CD4-positive, alpha-beta T cell treated with Interleukin-17A for 4 hours (primary cell): ENCODE measurements at places on chromosomes 6 and 20.

DNA sequence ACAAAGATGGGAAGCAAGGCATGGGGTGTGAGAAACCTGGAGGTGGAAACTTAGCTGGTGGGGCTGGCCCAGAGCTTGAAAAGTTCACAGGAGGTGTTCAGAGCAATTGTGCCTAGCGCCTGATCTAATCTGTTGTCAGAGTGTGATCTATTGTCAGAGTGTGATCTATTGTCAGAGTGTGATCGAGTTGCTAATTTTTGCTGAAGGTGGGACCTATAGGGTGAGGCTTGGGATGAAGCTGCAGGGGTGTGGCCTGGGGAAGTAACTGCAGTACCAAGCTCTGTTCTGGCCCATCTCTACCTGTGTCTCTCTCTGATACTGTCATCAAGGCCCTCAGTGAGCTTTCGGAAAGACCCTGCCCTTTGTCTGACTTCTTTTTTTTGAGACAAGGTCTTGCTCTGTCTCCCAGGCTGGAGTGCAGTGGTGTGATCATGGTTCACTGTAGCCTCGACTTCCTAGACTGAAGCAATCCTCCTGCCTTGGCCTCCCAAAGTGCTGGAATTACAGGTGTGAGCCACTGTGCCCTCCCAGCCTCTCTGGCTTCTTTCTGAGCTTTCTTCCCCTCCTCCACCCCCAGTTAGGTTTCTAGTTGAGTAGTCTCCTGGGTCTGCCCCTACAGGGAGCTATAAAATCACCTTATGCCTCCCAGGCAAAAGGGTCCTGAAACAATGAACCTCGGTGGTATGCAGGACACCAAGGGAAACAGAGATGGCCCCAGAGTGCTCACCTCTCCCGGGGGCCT, 150.8 kb upstream of the RNF24 start:
- no peak for DNase-seq

DNA sequence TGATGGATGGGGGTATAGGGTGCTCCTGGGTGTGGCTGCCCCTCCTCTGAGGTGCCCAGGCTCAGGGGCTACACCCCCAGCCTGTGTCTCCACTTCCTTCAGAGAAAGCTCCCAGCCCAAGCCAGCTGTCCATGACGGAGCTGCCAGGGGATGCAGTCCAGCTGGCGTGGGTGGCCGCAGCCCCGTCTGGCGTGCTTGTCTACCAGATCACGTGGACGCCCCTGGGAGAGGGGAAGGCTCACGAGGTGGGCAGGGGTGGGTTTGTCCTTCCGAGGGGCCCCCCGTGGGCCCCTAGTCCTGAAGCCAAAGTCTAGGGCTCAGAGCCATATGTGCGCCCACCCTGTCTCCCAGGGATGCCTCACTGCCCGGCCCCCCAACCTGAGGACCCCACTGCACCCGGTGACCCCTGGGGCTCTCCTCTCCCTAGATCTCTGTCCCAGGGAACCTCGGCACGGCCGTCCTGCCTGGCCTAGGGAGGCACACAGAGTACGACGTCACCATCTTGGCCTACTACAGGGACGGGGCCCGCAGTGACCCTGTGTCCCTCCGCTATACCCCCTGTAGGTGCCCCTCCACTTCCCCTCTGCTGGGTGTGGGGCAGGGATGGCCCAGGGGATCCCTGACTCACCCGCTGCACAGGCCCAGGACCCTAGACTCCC, 19.8 kb downstream of the COL20A1 start:
- no peak for DNase-seq

DNA sequence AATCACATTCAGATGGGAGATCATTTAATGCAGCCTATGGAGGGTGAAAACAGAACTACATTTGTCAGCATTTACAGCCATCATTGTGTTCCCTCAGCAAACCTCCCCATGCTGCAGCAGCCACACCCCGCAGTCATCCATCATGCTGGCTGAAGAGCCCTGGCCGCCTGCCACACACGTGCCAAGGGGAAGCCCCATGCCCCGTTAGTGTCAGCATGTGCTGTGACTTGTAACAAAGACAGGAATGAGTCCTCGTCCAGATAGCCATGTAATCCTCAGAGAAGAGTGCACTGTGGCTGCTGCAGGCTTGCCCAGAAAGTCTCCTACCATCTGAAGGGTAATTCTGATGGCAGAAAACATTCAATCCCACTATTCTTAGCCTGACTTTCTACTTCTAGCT, 1097.8 kb downstream of the KIF16B start:
- DNase-seq: no peak

DNA sequence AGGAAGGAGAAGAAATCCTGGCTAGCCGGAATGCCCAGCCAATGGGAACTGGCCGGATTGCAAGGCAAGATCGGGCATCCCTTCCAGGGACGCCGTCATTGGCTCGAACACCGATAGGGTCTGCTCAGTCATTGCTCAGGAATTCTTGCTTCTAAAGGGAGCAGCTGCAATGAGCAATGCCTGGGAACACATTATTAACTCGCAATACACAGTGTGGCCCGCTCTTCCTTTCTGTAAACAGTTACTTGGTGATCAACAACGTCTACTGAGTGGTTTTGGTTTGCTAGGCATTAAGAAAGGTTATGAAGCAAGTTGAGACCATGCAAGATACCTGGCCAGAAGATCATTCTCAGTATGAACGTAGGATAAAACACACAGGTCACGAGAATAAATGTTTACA, 165.4 kb upstream of the CITED2 start:
- DNase-seq: no peak

DNA sequence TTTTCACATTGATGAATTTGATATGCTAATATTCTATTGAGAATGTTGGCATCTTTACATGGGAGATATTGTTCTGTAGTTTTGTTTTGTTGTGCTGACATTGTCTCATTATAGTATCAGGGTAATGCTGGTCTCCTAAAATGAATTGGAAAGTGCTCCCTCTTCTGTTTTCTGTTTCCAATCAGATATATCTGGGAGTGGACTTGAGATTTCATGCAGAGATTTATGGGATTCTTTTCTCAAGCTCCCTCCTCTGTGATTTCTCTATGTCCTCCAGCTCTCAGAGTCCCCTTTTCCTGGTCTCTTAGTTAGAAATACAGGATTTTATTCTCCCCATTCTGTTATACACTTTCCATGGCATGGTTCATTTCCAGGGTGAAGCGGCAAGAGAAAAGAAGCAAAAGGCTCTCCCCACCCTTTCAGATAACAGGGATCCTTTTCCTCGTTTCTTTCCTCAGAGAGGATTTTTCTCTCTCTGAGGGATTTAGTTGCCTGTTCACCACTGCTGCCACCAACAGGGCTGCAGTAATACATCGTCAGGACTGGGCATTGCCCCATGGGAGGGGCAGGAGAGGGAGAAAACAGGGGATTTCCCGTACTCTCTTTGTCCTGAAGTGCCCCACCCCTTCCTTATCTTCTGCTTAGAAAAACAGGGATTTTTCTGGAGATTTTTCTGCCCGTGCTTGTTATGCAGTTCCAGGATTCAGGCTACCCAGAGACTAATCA, 59.3 kb upstream of the STMND1 start:
- DNase-seq: no peak

DNA sequence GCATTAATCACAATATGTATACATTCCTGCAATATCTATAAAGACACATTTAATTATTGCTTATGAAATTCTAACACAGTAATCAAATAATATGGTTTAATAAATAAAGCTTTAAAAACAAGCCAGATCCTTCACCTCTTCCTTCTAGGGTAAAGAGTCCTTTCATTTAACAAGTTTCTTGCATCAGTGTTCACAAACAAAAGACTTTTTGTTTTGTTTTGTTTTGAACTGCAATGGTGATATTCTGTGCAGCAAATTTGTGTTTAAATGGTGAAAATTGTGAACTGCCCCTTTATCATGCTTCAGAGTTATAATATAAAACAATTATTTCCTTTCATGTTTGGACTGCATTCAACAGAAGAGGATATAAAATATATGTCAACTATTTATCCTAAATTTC, 177.3 kb downstream of the EPHA7 start:
- no peak for DNase-seq

DNA sequence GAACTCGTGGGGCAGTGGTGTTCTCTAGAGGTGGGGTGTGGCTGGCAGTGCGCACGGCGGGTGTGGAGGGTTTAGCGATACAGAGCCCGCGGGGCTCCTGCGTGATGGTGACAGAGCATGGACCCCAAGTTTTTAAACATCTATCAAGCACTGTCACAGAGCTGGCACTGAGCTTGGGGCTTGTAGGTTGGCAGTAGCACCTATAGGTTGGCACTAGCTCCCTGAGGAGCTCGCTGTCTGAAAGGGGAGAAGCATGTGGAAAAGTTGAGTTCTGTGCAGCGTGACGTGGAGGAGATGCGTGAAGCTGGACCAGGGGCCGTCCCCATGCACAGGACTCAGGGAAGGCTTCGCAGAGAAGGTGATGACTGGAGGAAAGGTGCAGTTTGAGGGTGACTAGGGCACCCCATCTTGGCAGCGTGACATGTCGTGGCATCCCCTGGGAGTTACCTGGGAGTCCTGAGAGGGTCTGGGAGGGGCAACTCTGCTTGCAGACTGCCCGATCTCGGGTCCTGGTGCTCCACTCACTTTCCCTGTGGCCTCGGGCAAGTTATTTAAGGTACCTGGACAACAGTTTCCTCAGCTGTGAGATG, 122.0 kb downstream of the CDH4 start:
- DNase-seq: no peak

DNA sequence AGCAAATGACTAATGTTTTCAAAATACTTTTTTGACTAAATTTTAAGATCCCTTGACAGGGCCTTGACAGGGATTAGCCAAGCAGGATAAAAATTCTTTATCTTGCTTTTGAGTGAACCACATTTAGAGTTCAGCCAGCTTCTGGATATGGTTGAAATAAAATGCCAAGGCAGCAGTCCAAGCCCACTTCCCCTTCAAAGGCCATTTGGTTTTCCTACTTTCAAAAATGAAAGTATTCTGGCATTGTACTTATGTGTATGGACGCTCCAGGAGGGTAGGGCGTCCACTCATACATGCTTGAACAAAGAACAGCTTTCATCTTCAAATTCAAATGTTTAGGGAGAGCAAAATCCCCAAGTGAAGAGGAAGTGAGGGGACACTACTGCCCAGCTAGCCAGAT, 82.3 kb upstream of the BCLAF1 start:
- no peak for DNase-seq

- DNase-seq: peak; percentile 62
Observed at GRCh38 chr20:36461600-36462439, 79.5 kb upstream of the MYL9 start.

GRCh38 chr6:18207438-18207837, 52.2 kb downstream of the KDM1B start:
- DNase-seq: no peak

- no peak for DNase-seq
Observed at GRCh38 chr6:151016107-151016506, 150.6 kb downstream of the MTHFD1L start.

GRCh38 chr6:137472641-137473137, 21.5 kb downstream of the OLIG3 start:
- DNase-seq: no peak

DNA sequence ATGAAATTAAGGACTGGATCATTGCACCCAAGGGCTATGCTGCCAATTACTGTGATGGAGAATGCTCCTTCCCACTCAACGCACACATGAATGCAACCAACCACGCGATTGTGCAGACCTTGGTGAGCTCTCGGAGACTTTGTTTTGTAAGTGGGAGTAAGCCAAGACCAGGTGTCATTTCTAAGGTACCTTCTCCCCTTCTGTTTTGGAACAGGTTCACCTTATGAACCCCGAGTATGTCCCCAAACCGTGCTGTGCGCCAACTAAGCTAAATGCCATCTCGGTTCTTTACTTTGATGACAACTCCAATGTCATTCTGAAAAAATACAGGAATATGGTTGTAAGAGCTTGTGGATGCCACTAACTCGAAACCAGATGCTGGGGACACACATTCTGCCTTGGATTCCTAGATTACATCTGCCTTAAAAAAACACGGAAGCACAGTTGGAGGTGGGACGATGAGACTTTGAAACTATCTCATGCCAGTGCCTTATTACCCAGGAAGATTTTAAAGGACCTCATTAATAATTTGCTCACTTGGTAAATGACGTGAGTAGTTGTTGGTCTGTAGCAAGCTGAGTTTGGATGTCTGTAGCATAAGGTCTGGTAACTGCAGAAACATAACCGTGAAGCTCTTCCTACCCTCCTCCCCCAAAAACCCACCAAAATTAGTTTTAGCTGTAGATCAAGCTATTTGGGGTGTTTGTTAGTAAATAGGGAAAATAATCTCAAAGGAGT, 30.4 kb downstream of the TXNDC5 start:
- DNase-seq: no peak

DNA sequence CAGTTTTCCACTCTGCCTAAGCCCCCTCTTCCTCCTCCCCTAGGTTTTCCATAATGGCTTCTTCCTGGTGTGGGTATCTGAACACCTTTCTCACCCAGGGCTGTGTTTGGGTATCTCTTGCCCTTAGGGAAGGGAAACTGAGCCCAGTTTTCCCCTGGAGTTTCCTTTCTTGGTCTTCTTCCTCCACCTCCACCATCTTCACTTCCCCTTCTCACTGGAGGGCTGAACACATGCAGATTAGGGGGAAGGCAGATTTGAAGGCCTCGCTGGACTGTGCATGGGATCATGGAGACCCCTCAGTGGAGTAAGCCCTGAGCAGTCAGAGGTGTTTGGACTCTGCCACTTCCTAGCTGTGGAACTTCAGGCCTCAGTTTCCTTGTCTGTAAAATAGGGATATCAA, 27.8 kb downstream of the FOXP4 start:
- DNase-seq: no peak

GRCh38 chr6:126015863-126016262, 29.5 kb downstream of the TRMT11 start:
- no peak for DNase-seq

DNA sequence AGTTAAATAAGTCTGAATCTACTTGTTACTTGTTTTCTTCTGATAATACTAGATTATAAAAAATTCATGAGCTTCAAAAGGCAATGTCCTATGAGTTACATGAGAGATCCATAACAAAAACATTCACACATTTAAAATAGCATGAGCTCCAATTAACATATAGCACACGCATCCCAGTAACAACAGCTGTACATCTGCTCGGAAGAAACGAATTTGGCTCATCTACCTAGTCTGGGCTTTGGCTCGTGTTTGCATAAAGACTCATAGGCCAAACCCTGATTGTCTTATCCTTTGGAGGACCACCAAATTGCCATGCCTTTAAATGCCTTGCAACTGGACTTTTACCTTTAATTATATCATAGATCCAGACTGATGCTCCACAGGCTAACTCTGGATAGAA, 259.7 kb upstream of the CHD6 start:
- DNase-seq: no peak

DNA sequence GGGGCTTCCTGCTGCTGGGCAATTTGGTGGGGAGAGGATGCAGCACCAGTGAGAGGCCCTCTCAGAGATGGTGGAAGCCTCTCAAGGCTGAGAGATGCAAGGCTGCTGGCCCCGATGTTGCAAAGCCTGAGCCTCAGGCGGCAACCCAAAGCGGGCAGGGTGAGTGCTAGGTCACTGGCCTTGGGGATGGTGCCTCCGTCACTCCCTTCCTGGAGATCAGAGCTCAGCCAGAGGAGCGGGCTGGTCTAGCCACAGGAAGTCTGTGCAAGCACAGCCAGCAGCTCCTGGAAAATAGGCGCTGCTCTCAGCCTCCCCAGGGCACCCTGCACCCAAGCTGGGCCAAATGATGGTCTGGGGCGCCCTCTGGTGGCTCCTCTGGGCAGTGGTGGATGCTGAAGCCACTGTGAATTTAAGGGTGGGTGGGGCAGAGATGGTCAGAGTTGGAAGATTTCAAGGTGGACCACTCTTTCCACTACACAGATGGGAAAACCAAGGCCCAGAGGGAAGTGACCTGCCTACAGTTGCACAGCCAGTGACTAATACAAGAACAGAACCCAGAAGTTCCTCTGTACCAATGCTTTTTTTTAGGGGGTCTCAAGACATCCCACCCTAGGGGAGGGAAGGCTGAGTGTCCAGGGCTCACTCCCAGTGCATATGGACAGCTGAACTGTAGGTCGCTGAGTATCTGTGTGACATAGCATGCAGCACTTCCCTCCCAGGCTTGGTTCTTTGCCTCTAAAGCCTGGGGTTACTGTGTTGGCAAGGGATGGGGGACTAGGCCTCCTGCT, 20.8 kb downstream of the C20orf203 start:
- DNase-seq: peak; percentile 92
